ENCODE measurements at places on chromosomes 16 and 17.

- no peak for DNase-seq
Measured at GRCh38 chr17:17298108-17298507, 5.1 kb upstream of the NT5M start.

DNA sequence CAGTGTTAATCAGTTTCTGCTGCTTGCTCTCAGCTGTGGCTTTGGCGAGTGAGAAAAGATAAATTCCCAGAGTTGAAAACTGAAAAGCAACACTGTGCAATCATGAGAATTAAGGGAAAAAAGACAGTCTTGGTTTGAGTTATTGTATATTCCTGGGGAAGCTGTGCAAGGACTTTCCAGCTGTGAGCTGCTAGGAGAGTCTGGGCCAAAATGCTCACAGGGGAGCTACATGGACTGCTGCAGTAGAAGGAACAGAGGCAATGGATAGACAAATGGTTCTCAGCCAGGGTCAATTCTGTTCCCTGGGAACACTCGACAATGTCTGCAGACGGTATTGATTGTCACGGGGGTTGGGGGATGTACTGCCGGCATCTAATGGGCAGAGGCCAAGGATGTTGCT lies 102.0 kb upstream of the ADAMTS18 start:
- DNase-seq = no peak

- DNase-seq = peak; percentile 19
Measured at GRCh38 chr16:86343796-86344585, 166.3 kb upstream of the FOXF1 start.

DNA sequence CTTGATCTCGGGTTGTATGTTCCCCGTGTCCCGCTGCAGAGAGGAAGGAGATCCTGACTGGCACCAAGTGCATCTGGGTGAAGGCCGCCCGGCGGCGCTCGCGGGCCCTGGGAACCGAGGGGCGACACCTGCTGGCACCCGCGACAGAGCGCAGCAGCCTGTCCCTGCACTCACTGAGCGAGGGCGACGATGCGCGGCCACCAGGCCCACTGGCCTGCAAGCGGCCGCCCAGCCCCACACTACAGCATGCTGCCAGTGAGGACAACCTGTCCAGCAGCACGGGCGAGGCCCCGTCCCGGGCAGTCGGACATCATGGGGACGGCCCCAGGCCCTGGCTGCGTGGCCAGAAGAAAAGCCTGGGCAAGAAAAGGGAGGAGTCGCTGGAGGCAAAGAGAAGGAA lies 7.5 kb downstream of the BTBD17 start:
- peak; percentile 79 for DNase-seq

GRCh38 chr17:28745786-28746411 lies 2.1 kb downstream of the TRAF4 start:
- no peak for DNase-seq

- DNase-seq = no peak
Measured at GRCh38 chr17:57195785-57196460, 60.4 kb upstream of the MSI2 start.

GRCh38 chr16:66204756-66205155 lies 161.7 kb upstream of the CDH5 start:
- no peak for DNase-seq

DNA sequence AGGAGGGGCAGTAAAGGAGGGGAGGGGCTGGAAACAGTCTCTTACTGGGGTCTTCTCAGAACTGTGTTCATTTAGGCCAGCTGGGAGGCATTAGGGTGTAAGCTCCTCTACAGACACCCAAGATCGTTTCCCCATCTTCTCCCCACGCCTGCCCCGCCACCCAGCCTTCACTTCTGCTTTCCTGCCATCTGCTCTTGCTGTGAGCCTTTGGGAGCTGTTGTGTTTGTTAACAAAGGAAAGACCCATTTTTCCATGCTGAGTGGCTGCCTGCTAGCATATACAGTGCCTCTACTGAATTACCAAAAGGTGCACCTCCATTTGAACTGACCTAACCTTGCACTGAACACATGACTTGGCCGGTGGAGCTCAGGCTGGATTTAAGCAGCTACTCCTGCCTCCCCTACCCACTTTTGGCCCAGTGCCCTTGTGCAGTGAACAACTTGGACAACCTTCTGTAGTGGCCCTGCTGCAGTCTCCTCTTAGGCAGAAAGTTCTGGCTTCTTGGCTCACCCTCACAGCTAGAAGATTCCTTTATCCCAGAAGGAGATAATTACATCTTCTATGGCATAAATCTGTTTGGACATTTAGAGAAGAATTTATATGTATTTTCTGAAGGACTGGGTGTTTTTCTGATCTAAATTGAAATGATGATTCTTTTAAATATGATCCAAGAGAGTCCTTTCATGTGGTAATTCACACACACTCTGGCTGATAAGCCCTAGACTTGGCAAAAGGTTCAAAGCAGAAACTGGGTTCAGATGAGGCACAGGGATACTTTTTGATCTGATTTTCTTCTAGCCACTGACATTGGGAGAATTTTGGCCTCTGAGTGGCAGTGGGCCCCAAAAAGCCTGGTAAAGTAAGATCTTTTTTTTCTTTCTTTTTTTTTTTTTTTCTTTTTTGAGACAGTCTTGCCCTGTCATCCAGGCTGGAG lies 81.9 kb upstream of the HNF1B start:
- DNase-seq = peak; percentile 87

- DNase-seq = no peak
Measured at GRCh38 chr16:89244754-89245153, 27.3 kb downstream of the ZNF778 start.

GRCh38 chr17:35477248-35477647 lies 28.7 kb upstream of the SLFN13 start:
- DNase-seq = no peak

DNA sequence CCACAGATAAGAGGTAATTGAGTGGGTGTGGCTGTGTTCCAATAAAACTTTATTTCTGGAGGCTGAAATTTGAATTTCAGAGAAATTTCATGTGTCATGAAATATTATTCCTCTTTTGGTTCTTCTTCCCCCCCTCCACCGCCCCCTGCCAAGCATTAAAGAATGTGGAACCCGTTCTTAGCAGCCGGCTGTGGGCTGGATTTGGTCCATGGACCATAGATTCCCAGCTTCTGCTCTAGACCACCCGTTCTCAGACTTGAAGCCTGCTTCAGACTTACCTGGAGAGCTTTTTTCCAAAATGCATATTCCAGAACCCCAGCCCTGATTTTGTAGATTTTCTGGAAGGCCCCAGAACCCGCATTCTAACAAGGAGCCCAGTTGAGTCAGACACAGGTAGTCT lies 15.1 kb upstream of the LASP1NB start:
- no peak for DNase-seq

GRCh38 chr17:56778898-56779297 lies 54.8 kb downstream of the C17orf67 start:
- DNase-seq = no peak

- peak; percentile 39 for DNase-seq
Measured at GRCh38 chr16:87702325-87702811, 63.4 kb downstream of the KLHDC4 start.

DNA sequence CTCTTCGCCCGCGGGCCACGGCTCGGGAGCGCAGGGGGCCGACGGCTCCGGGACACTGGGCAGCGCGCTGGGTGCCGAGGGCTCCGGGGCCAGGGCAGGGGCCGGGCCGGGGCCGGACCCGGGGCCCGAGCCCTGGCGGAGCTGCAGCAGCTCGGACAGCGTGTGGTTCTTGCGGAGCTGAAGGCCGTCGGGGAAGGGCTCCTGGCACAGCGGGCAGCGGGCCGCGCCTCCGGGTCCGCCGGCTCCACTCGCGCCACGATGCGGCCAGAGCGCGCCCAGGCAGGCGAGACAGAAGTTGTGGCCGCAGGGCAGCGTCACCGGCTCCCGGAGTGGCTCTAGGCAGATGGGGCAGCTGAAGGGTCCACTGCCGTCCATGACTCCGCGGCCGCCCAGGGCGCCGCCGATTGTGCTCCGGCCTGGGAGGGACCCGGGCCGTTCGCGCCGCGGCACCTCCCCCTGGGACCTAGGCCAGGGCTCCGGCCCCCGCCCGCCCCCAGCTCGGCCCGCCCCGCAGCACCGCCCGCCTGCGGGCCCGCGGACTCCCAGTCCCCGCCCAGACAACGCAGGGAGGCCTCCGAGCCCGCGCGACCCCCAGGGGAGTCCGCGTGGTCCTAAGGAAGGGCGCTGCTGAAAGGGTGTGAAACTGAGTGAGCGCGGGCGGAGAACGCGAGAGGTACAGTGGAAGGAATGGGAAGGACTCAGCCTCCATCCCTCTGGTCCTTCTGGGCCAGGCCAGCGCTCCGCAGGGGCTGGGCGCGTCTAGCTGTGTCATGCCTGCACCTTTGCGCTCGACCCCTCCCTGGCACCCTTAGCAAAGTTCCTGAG lies at the start of gene TRIM47:
TRIM47 (minus strand) TSS at position 408 of the 825 bp plus-strand sequence; CDS start at position 375, 33 bp downstream.
- peak; percentile 58 for DNase-seq

GRCh38 chr16:55369151-55369550 lies 45.1 kb downstream of the IRX6 start:
- no peak for DNase-seq

GRCh38 chr16:2816751-2817339 lies at the start of gene PRSS21:
TSS of gene PRSS21 (plus strand) at chr16:2817237. CDS start at chr16:2817269, 32 bp downstream.
- no peak for DNase-seq

DNA sequence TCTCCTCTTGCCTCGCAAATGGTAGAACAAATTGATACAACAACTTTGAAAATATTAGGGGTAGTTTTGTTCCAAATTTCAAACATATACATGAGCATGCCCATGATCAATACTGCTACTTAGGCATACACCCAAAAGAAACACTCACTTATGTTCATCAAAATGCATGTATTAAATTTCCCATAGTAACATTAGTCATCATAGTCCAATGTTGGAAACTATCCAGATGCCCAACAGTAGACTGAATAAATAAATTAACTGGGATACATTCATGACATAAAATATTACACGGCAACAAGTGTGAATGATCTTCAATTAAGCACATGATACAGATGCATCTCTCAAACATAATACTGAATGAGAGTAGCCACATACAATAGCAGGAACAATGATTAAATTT lies 391.6 kb downstream of the CDH11 start:
- no peak for DNase-seq

GRCh38 chr17:76642994-76643393 lies 563 bp downstream of the ST6GALNAC1 start:
- DNase-seq = no peak

- DNase-seq = no peak
Measured at GRCh38 chr17:52762147-52762793, 603.8 kb upstream of the CA10 start.

Measured in suppressor macrophage treated with lipopolysaccharide for 4 hours (primary cell).